ENCODE measurements at places on chromosomes 4 and X.

DNA sequence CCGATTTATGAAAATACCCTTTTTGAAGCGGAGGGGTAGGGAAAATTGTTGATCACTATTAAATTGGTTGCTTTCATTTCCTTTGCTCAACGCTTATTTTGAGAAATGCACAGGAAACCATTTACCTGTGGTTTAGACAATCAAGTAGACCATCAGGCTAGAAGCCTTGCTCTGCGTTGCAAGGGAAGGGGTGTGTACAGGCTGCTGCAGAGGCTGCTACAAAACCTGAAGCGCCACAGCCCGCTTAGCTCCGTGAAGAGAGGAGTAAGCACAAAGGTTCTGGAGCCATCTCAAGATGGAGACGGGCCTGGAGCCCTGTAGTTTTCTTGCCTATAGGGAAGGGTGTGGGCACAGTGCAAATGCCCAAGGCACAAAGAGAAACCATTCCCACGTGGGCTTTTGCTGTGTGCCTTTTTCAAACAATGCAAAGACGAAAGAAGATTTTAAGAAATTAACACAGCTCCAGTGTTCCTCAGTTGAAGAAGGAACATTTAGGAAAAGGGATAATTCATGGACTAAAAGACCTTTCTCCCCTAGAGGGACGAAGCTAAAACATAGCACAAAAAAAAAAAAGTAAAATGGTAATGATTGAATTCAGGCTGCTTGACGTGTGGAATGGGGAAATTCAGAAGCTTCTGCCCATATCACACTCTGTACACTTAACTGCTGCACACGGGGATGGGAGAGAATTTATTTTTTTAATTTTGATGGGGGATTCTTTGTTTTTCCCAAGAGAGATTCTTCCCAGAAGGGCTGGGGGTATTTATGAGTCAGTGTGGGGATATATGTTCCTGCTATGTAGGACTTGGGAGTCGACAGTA lies 3.5 kb downstream of the TMSB4X start:
- DNase-seq: peak; percentile 82

GRCh38 chr4:63296773-63297172 lies 1112.5 kb downstream of the TECRL start:
- no peak for DNase-seq

DNA sequence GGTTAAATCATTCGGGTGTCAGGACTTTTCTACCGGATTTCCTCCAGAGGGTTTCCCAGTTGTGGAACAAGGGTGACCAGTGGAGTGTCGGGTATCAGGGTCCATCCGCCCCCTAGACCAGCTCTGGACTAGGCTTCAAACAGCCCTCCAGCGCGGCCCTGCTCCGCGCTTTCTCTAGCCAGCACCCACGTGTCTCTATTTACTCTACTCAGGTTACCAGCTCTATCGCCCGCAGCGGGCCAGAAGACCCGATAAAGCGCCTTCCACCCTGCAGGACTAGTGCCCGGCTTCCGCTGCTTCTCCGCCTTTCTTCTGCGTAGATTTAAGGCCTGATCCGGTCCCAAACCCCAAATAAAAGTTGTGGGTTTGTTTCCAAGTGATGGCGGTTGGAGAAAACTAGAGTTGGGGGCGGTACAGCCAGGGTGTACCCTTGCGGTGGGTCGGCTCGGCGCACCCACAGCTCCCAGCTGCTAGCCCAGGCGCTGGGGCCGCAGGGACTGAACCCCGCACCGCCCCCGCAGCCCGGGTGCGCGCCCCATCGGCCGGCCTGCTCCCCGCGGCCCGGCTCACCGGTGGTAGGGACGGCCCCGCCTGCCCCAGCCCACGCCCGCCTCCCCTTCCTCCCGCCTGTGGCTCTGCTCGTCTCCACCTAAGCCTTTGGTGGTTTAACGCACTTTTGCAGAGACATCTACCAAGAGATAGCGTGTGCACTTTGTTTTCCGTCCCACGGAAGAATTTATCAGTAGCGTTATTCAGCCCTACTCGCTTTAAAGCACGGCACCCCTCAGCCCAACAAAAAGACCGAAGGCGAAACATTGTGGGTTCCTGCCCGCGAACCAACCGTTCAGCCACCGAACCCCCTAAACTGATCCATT lies 2.1 kb downstream of the LEF1 start:
- peak; percentile 55 for DNase-seq

GRCh38 chr4:1862055-1862911 lies 6.3 kb upstream of the LETM1 start:
- DNase-seq: peak; percentile 30

DNA sequence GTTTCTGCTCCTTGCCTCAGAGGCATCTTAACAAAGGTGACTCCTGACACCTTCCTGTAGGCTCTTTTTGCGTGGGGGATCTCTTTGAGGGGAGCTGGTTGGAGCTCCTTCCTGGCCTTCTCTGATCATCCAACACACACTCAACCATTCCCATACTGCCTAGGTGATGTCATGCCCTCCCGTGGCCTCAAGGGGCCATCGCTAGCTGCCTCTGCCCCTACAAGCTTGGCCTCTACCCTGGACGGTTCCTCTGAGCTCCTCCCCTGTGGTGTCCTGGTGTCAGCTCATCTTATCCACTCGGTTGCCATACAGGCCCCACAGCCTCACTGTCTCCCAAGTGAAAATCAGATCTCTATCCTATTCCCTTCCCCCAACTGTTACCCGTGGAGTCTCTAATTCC lies 13.7 kb upstream of the ZNF185 start:
- DNase-seq: no peak

- DNase-seq: no peak
These were observed 47.1 kb upstream of the PPP2R3B start for GRCh38 chrX:433771-434170.

GRCh38 chr4:2787230-2788100 lies 5.4 kb upstream of the SH3BP2 start:
- peak; percentile 42 for DNase-seq

GRCh38 chrX:102599951-102600579 lies 750 bp downstream of the ARMCX5 start:
- no peak for DNase-seq

DNA sequence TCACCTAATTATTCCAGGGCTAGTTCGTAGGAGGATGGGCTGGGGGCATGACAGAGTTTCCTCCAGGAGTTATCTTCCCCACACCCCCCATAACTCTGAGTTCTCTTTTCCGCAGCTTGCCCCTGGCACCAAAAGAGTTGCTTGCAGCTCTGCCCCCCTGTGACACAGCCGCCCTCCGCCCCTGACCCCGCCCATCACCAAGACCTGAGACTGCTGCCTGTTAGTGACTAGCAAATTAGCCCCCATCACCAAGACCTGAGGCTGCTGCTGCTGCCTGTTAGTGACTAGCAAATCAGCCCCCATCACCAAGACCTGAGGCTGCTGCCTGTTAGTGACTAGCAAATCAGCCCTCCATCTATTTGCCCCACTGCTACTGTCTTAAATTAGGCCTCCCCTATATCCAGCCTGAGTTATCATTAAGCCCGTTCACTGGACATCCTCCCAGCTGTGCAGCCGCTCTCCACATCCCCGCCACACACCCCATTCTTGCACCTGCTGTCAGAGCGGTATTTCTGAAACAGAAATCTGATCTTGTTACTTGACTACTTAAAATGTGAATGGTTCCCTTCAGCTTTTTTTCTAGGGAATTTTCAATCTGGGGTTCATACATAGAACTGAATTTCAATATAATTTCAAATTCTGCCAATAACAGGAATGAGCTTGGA lies 1.5 kb upstream of the PAPSS1 start:
- DNase-seq: peak; percentile 28

- DNase-seq: no peak
These were observed 18.1 kb upstream of the ATOH1 start for GRCh38 chr4:93810340-93810992.

DNA sequence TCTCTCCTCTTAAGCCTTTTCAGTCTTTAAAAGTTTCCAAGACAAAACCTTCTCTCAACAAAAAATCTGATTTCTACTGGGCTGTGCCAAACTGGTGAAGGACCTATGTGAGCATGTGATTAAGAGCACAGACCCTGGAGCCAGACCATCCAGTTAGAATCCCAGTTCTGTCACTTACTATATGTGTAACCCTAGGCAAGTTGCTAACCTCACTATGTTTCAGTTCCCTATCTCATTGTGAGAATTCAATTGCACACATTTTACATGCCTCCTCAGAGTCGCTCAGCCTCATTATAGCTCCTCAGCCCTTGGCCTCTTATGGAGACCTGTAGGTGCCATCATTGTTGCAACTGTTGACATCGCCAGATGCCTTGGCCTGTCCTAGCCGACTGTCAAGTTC lies 54.1 kb upstream of the VEGFD start:
- DNase-seq: no peak

GRCh38 chr4:187077744-187078401 lies 354.2 kb upstream of the FAT1 start:
- DNase-seq: no peak

GRCh38 chrX:38515291-38515690 lies 46.1 kb upstream of the TSPAN7 start:
- no peak for DNase-seq

Data from stimulated activated naive CD4-positive, alpha-beta T cell (primary cell).